ENCODE measurements at places on chromosomes 6 and 20.

DNA sequence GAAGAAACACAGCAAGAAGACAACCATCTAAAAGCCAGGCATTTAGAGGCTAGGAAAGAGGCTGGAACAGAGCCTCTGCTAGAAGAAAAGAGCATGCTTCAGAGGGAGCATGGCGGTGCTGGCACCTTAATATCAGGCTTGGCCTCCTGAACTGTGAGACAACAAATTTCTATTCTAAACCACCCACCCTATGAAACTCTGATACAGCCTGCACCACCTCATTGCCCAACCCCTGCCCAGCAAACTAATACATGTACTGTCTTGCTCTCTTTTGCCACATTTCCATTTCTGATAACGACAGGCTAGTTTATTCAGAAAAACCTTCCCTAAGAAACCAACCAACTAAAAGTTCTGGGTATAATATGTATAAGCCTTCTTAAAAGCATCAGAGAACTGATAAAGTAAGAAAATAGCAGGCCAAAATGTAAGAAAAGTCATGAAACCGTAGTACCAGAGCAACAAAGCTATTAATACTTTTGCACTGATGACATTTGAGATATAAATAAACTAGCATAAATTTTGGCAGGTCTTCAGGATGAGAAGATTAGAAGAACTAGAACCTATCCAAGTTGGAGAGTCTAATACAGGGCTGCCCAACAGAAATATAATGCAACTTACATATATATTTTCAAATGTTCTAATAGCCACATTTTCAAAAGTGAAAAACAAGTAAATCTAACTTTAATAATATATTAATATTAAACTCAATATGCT, 184.7 kb upstream of the HSF2 start:
- no peak for DNase-seq

DNA sequence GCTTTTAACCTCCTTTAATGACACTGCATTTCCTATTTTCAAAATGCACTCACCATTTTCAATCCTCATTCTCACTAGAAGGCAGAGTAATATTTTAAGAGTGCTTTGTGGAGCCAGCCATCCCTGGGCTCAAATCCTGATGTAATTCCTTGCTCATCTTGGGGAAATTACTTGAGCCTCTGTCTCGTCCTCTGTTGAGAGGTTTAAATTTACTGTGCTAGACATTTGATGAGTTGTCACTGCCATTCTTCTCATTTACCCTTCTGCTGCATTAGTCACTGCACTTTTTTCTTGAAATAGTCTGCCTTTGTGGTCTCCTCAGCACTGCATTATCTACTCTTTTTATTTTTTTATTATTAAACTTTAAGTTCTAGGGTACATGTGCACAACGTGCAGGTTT, 150.0 kb upstream of the HDDC2 start:
- no peak for DNase-seq

- no peak for DNase-seq
Measured at GRCh38 chr20:43123180-43123579, 66.5 kb downstream of the PTPRT start.

GRCh38 chr6:163943607-163944385, 529.3 kb downstream of the QKI start:
- no peak for DNase-seq

GRCh38 chr6:170056278-170056711, 234.6 kb downstream of the DLL1 start:
- DNase-seq: no peak

GRCh38 chr6:18485660-18486435, 98.7 kb downstream of the RNF144B start:
- DNase-seq: no peak

DNA sequence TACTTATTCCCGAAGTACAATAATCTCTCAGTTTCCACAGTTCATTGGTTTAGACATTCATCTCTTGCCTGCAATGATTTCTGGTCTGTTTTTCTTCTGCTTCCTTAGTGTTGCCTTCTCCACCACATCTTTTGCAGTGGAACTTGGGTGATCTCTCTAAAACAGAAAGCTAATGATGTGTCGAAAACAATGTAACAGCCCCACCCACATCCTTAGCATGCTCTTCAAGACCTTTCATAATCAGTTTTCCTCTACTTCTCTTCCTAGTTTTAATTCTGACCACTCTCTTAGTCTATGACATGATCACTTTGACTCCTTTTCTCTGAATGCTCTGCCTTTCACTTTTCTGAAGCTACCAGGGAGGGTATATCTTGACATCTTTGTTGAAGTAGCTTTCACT, 1007.9 kb upstream of the CITED2 start:
- DNase-seq: no peak

- DNase-seq: peak; percentile 22
Measured at GRCh38 chr6:8335381-8335780, 100.0 kb downstream of the SLC35B3 start.

DNA sequence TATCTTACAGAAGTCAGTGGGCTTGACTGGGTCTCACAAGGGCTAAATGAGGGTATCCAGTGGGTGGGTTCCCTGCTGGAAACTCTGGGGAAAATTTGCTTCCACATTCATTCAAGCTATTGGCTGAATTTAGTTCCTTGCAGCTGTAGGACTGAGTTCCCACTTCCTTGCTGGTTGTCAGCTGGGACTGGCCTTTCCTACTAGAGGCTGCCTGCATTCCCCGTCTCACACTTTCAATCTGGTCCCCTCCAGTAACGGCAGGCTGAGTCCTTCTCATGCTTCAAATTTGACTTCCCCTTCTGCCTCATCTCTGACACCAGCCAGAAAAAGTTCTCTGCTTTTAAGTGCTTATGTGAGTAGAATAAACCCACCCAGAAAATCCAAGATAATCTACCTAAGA, 4.4 kb downstream of the CSNK2A1 start:
- no peak for DNase-seq

- DNase-seq: no peak
Measured at GRCh38 chr6:7545316-7546019, 4.0 kb downstream of the DSP start.

GRCh38 chr6:70113171-70113570, 189.7 kb downstream of the COL9A1 start:
- peak; percentile 50 for DNase-seq
